ENCODE measurements at places on chromosomes 12 and 14. TPM values are rescaled to one million over a fixed set of nuclear protein-coding genes. Genes with fewer than 3 reads are reported as not detected.

DNA sequence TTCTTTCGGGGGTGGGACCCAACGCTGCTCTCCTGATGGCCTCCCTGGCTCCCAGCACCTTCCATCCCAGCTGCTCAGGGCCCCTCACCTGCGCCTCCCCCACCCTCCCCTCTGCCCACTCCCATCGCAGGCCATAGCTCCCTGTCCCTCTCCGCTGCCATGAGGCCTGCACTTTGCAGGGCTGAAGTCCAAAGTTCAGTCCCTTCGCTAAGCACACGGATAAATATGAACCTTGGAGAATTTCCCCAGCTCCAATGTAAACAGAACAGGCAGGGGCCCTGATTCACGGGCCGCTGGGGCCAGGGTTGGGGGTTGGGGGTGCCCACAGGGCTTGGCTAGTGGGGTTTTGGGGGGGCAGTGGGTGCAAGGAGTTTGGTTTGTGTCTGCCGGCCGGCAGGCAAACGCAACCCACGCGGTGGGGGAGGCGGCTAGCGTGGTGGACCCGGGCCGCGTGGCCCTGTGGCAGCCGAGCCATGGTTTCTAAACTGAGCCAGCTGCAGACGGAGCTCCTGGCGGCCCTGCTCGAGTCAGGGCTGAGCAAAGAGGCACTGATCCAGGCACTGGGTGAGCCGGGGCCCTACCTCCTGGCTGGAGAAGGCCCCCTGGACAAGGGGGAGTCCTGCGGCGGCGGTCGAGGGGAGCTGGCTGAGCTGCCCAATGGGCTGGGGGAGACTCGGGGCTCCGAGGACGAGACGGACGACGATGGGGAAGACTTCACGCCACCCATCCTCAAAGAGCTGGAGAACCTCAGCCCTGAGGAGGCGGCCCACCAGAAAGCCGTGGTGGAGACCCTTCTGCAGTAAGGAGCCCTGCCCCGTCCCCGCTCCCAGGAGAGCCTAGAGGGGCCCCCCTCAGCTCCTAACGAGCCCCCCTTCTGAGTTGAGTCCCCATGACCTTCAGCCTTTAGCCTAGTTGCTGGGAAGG, at the start of gene HNF1A:
Gene HNF1A (plus strand): TSS at position 248 of the 924 bp plus-strand sequence. CDS start 226 bp downstream, at position 474.
- no peak within 1 kb of the TSS for H3K4me3 ChIP-seq
- no peaks in the 10 kb centered on the region for H3K27me3 ChIP-seq
- H3K36me3 ChIP-seq = no peaks in the 10 kb centered on the region
- H3K27ac ChIP-seq = no peak within 1 kb of the TSS
- no peaks in the 10 kb centered on the region for H3K4me1 ChIP-seq
- no peak for DNase-seq

DNA sequence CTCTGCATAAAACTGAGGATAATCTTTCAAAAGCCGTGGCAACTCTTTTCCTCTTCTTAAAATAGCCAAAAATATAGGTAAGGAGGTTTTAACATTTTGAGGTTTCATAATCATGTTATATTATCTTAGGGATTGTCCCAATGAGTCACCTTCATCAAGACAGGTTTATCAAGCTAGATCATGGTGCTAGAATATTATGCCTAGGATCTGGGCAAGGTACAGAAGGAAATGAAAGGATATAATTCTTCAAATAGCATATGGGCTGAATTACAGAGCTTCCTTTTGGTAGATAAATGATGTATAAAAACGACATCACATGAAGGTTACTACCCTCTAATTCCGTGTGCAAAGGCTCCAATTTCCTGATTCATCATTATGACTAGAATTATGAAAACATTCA, 28.6 kb upstream of the TBC1D15 start:
- H3K4me1 ChIP-seq = no peaks in the 10 kb centered on the region
- H3K27me3 ChIP-seq = no peaks in the 10 kb centered on the region
- no peak overlapping the region for H3K27ac ChIP-seq
- no peak overlapping the region for H3K4me3 ChIP-seq
- no peaks in the 10 kb centered on the region for H3K36me3 ChIP-seq
- DNase-seq = no peak

- peaks cover 5% of the 10 kb centered on the region for H3K4me1 ChIP-seq
- H3K36me3 ChIP-seq = no peaks in the 10 kb centered on the region
- H3K4me3 ChIP-seq = no peak overlapping the region
- no peak overlapping the region for H3K27ac ChIP-seq
- no peak for DNase-seq
- H3K27me3 ChIP-seq = peaks cover 12% of the 10 kb centered on the region
Measured at GRCh38 chr12:111166779-111167540, 201.9 kb downstream of the PHETA1 start.

DNA sequence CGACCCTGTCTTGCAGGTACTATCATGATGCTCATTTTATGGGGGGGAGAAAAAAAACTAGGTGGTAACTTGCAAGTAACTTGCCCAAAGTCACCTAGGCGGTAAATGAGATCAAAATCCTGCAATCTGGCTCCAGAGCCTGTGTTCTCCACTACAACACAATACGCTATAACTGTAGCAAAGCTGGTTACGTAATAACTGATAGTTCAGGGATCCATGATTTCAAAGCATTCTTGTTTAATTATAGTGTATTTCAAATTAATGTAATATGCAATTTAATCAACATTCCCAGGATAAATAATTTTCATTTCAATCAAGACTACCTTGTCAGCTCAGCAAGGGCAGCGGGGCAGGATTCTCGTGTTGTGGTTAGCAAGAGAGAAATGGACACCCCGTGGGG, 31.7 kb downstream of the BBS10 start:
- H3K36me3 ChIP-seq = no peaks in the 10 kb centered on the region
- no peak overlapping the region for H3K4me3 ChIP-seq
- H3K4me1 ChIP-seq = no peaks in the 10 kb centered on the region
- no peak overlapping the region for H3K27ac ChIP-seq
- H3K27me3 ChIP-seq = no peaks in the 10 kb centered on the region
- no peak for DNase-seq

DNA sequence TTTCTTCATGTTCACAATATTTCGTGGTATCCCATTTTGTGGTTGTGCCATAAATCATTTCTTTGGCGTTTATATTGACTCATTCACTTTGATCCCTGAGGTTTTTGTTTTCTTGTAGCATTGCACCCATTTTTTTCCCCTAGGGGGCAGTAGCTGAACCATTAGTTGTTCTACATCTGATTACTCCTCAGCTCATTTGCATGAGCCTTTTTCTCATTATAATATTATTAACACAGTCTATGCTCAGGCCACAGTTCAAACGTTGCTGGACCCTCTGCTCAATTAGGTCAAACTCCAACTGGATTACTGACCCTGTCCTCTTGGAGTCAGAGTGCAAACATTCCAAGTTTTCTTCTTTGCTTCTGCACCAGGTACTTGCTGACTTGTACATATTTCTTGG, 475.4 kb upstream of the SEL1L start:
- H3K27ac ChIP-seq = no peak overlapping the region
- H3K4me3 ChIP-seq = no peak overlapping the region
- no peaks in the 10 kb centered on the region for H3K4me1 ChIP-seq

DNA sequence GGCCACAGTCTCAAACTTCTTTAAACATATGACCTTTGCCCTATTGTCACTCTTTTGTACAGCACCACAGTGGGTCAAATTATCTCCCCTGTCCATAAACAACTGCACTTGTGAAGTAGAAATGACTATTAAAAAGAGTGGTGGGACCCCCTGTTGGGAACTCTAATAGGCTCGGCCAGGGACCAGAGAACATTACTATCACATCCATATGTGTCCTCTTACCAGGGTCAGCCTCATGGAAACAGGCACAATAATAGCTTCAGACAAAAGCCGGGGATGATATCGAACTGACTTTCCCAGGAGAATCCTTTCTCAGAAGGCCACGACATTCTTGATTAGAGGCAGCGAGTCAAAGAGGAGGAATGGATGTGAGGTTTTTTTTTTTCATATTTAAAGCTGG, 96.6 kb downstream of the NKX2-1 start:
- no peak for DNase-seq
- H3K4me1 ChIP-seq = no peaks in the 10 kb centered on the region
- H3K36me3 ChIP-seq = no peaks in the 10 kb centered on the region
- H3K4me3 ChIP-seq = no peak overlapping the region
- no peak overlapping the region for H3K27ac ChIP-seq

DNA sequence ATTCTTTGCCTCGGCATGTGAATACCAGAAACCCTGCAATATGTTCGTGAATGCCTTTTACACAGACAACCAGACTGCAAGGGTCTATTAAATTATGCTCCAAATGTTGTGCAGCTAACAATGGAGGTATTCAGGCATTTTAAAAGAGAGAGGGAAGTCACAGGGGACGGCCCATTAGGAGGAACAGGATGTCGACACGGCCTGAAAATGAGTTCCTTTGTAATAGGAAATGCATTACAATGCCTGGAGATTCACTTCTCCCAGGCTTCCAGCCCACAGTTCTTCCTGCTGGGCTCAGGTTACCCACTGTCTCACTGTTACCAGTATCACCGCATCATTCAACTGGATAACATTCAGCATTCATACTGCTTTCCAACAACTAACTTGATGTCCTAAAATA, 2.5 kb downstream of the DUSP6 start:
- no peak for DNase-seq
- peak overlapping the region; percentile 99 for H3K27ac ChIP-seq
- peaks cover 25% of the 10 kb centered on the region for H3K36me3 ChIP-seq
- peak overlapping the region; percentile 90 for H3K4me3 ChIP-seq
- H3K4me1 ChIP-seq = peaks cover 44% of the 10 kb centered on the region
- H3K27me3 ChIP-seq = no peaks in the 10 kb centered on the region

GRCh38 chr14:80805136-80805535, 136.4 kb downstream of the CEP128 start:
- H3K27ac ChIP-seq = no peak overlapping the region
- no peaks in the 10 kb centered on the region for H3K27me3 ChIP-seq
- no peak for DNase-seq

- DNase-seq = no peak
- H3K27me3 ChIP-seq = no peaks in the 10 kb centered on the region
- H3K36me3 ChIP-seq = peaks cover 9% of the 10 kb centered on the region
- peaks cover 10% of the 10 kb centered on the region for H3K4me1 ChIP-seq
- H3K27ac ChIP-seq = no peak overlapping the region
Measured at GRCh38 chr12:64102339-64102738, 119.8 kb downstream of the KICS2 start.

DNA sequence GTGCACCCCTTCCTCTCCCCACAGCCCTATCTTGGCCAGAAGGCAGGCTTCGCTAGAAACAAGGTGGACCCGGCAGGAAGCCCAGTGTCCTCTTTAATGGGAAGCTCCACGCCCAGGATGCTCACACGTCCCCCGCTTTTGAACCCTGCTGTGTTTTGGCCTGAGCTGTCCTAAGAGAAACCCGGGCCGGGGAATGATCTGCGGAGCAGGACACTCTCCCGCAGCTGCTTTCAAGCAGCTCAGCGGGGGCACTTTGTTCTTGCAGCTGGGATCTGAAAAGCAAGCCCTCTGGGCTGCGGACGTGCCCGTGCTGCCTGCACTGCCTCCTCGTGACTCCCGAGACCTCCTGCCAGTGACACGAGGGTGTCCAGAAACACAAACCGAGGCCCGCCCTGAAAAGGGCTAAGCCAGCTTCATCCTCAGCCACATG, 30.0 kb downstream of the SCARB1 start:
- peak; percentile 78 for DNase-seq
- H3K4me1 ChIP-seq = peaks cover 47% of the 10 kb centered on the region
- peak overlapping the region; percentile 16 for H3K4me3 ChIP-seq
- no peaks in the 10 kb centered on the region for H3K27me3 ChIP-seq
- H3K27ac ChIP-seq = peak overlapping the region; percentile 60

DNA sequence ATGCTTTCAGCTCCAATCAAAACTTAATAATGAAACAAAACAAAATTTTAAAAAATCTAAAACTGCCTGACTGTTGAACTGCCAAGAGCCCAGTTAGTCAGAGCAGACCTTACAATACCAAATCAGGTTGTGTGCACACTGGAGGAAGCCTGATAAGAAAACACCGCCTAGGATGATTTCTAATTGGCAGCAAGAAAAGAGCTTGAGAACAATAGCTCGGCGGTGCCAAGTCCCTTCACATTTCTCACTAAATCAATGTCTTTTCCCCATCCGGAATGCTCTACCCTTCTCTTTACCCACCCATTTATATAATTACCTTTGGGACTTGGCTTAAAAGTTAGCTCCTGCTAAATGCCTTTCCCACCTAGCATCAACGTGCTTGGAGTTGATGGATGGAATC, 256.7 kb downstream of the C12orf75 start:
- H3K4me3 ChIP-seq = no peak overlapping the region
- H3K27ac ChIP-seq = no peak overlapping the region
- H3K36me3 ChIP-seq = no peaks in the 10 kb centered on the region
- no peaks in the 10 kb centered on the region for H3K4me1 ChIP-seq
- DNase-seq = no peak
- H3K27me3 ChIP-seq = no peaks in the 10 kb centered on the region

- no peak for DNase-seq
- no peak overlapping the region for H3K4me3 ChIP-seq
- no peaks in the 10 kb centered on the region for H3K27me3 ChIP-seq
- peaks cover 4% of the 10 kb centered on the region for H3K4me1 ChIP-seq
- H3K27ac ChIP-seq = no peak overlapping the region
Measured at GRCh38 chr12:131136539-131136872, 182.8 kb downstream of the ADGRD1 start.

DNA sequence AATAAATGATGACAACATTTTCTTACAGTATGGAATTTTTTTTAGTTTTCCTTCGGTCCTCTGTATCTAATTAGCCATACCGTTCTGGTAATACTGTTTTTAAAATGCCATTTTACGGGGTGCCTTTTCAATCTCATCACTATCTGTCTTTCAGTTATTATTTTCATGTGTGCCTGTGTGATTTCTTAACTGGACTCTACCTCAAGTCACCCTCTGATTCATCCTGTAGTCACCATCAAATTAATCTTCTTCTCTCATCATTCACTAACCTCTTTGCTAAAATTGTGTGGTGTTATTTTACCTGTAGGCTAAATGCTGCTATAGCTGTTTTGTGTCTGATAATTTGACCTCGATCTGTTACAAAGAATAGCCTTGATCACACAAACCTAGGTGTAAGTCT, 16.0 kb upstream of the CCT2 start:
- no peak overlapping the region for H3K4me3 ChIP-seq
- H3K36me3 ChIP-seq = peaks cover 7% of the 10 kb centered on the region
- peaks cover 25% of the 10 kb centered on the region for H3K4me1 ChIP-seq

YARS2 gene
- total RNA-seq = 26.7 TPM

DDX24 gene
- total RNA-seq = 169 TPM

FERMT2 gene
- 24.8 TPM for total RNA-seq

GDF11 gene
- 5.3 TPM for total RNA-seq

LUM gene
- 0.69 TPM for total RNA-seq

CAND1 gene
- 155 TPM for total RNA-seq

KRT75 gene
- not detected for total RNA-seq

SPIC gene
- total RNA-seq = not detected

GLIPR1L1 gene
- total RNA-seq = not detected

BIN2 gene
- total RNA-seq = 0.22 TPM

GARIN6 gene
- total RNA-seq = not detected

Data from HCT116 (cell line).